Cortex of kidney (tissue), 1 donor: ENCODE measurements at places on chromosomes 1 and 21.

DNA sequence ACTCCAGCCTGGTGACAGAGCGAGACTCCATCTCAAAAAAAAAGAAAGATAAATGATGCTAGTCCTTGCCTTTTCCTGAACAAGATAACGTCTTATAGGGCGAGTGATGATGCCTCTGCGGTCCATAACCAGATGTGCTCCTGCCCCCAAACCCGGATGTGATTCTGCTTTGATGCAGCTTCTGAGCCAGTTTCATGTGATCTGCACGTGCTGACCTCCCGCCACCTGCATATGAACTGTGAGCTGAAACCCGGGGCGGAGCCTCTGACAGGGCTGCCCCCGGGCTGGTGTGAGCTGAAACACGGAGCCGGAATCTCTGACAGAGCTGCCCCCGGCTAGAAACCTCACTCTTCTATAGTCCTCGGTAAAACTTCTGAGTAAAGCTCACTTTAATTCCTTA, 1.3 kb downstream of the KRTAP12-4 start:
- no peak for DNase-seq

- DNase-seq, result no peak
Measured at GRCh38 chr1:186206048-186206570, 168.9 kb downstream of the TPR start.

DNA sequence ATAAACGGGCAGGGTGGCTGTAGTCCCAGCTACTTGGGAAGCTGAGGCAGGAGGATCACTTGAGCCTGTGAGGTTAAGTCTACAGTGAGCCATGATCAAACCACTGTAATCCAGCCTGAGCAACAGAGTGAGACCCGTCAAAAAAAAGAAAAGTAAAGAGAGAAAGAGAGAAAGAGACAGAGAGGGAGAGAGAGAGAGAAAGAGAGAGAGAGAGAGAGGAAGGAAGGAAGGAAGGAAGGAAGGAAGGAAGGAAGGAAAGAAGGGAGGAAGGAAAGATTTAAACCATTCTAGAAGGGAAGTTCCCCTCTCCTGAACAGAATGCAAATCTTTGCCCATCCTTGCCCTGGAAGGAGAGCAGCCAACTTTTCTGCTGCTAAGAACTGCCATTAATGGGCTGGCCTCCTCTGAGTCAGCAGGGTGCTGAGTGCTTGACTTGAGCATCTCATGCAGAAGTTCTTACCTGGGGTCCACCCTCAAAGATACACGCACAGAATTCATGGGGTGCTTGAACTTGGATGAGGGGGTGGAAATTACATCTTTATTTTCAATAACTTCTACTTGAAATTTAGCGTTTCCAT, 24.5 kb upstream of the TARDBP start:
- no peak for DNase-seq

- no peak for DNase-seq
Measured at GRCh38 chr1:195495720-195496635, 1112.3 kb downstream of the KCNT2 start.

- no peak for DNase-seq
Measured at GRCh38 chr1:24420547-24420946, 4.9 kb downstream of the NIPAL3 start.

DNA sequence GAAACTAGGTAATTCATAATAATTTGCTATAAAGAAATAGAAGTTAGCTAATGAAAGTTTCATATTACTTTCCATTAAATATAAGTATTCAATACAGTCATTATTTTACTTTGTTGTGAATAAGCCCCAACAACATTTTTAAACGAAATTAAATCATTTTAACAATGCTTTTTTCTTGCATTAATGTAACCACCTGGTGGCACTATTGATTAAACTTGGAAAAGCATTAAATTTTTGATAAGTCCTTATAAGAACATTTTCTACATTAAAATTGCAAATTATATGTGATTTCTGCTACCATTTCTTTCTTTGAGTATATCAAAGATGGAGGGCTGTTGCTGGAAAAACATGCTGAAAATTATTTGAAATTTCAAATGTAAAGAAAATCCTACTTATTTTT, 918.8 kb upstream of the TMPRSS15 start:
- no peak for DNase-seq

DNA sequence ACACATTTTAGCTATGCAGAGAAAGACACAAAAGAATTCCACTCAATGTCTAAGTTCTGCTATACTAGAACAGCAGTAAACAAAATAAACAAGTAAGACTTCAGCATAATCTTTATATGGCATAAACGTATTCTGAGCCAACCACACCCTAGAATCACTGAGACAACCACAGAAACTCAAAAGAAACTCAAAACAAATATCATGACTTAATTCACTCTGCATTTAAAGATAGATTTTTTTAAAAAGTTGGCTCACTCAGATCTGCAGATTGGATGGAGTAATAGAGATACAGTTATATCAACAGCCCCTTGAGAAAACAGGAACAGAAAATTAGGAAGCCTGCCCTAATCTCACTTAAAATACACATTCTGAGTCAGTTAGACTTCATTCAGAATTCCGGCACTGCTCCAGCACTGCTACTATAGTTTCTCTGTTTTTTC, 95.0 kb downstream of the COL24A1 start:
- DNase-seq, result no peak

DNA sequence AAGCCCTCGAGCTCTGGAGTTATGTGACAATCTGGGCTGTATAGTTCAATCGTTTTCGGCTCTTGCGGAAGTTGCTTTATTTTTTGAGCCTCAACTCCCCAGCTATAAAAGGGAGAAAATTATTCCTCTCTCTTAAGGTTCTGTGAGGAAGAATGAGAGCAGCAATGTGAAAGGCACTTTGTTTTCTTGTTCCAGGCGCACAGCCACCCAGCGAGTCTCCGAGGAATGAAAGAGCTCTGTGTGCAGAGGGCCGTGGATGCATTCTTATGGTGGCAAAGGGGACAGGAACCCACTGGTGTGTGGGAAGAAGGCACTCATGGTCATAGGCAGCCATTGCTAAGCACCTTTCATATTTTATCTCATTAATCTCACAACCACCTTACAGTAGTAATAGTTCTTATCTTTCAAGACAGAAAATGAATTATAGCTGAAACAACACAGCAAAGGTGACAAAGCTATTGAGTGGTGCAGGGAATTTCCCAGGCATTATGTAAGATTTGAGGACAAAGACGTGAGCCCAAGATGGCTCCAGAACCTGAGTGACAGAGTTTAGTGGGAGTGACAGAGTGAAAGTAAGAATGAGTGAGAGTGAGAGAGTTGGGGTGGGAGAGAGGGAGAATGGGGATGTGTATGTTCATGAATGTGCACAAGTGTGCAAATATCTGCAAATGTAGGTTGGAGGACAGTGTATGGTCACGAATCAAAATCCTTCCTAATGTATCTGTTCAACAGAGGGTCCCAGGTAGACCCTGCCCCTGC, 9.4 kb downstream of the CYP2J2 start:
- DNase-seq, result no peak

DNA sequence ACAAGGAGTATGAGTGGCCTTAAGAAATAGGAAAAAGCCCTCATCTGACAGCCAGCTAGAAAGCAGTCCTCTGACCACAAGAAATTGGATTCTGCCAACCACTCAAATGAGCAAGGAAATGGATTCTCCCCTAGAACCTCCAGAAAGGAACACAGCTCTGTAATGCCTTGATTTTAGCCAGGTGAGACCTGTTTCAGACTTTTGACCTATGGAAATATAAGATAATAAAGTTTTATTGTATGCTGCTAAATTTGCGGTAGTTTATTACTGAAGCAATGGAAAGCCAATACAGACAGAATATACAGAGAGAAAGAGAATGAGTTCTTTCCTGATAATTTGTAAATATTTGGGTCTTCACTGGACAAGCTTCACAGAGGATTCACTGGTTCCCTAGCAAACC, 28.8 kb upstream of the SELE start:
- no peak for DNase-seq

- no peak for DNase-seq
Measured at GRCh38 chr1:164707868-164708331, 148.9 kb downstream of the PBX1 start.

- DNase-seq, result no peak
Measured at GRCh38 chr1:14894811-14895560, 258.6 kb upstream of the TMEM51 start.

- no peak for DNase-seq
Measured at GRCh38 chr1:77824079-77824478, 44.6 kb downstream of the MIGA1 start.

- no peak for DNase-seq
Measured at GRCh38 chr1:153842006-153842471, 66.8 kb downstream of the SLC27A3 start.

GRCh38 chr1:45654540-45655280, 30.9 kb upstream of the CCDC17 start:
- no peak for DNase-seq

- DNase-seq, result no peak
Measured at GRCh38 chr1:194570476-194570875, 1384.1 kb upstream of the B3GALT2 start.

GRCh38 chr1:217062586-217062985, 339.4 kb upstream of the ESRRG start:
- DNase-seq, result no peak

- DNase-seq, result no peak
Measured at GRCh38 chr1:207999972-208000371, 89.0 kb upstream of the CD34 start.

DNA sequence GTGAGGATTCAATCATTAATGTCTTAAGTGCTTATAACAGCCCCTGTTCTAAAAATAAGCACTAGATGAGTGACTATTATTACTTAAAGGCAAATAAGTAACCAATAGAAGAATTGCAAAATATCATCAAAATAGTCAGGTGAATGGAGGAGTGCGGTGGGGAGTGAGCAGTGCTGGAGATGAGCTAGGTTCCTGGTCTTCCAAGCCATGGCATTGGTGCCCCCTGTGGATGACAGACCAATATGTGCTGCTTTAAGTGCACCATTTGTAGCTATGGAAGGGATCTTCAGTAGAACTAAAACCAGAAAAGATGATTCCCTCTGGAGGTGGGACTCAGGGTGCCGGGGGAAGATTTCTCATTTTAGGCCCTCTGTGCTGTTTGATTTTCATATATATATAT, 46.1 kb upstream of the SLC30A1 start:
- DNase-seq, result no peak

DNA sequence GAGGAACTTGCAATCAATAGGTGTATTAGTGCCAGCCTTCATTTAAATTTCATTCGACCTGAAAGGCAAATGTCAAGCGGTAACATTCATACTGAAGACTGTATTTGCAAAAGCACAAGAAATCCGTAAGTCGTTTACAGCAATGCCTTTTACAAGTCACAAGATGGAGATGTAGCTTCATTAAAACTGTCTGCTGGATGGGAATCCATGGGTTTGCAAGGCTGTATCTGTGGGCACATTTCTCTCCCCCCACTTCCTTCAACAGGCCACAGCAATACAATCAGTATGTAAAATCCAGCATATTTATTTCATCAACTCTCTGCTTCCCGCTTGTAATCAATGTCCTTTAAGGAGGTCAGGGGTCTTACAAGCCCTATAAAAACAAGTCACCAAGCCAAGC, 147.1 kb downstream of the SLC45A1 start:
- DNase-seq, result no peak

GRCh38 chr1:7228252-7228961, 443.2 kb downstream of the CAMTA1 start:
- DNase-seq, result no peak

DNA sequence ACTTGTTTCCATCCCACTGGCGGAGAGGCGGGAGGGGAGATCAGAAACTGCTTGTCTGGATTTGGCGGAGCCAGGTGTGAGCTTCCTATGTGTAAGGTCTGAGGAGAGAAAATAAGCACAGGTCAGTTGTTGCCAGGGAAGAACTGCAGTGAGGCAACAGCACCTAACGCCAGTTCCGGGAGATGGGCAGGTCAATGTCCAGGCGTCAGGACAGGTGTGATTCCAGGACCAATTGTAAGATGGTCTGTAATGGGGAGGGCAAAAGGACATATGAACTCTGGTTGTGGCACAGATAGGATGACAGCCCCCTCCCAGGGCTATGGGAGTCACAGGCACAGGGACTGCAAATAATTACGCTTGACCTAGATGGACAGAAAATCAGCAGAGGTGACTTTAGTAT, 9.6 kb upstream of the KCNE1 start:
- no peak for DNase-seq

DNA sequence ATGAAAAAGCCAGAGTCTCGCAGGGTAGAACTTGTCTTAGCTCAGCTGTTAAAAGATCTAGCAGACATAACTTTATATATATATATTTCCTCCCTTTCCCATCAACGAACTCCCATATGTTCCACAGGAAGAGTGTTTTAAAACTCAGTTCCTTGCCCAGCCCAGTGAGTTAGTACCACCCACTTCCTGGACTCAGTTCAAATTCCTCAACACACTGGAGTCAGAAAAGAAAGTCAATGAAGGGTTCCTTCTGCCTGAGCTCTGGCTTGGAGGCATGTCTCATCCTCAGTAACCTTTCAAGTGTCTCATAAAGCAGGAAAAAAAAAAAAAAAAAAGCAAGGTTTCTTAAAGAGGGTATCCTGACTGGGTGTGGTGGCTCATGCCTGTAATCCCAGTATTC, 15.6 kb downstream of the TPM3 start:
- DNase-seq, result no peak

DNA sequence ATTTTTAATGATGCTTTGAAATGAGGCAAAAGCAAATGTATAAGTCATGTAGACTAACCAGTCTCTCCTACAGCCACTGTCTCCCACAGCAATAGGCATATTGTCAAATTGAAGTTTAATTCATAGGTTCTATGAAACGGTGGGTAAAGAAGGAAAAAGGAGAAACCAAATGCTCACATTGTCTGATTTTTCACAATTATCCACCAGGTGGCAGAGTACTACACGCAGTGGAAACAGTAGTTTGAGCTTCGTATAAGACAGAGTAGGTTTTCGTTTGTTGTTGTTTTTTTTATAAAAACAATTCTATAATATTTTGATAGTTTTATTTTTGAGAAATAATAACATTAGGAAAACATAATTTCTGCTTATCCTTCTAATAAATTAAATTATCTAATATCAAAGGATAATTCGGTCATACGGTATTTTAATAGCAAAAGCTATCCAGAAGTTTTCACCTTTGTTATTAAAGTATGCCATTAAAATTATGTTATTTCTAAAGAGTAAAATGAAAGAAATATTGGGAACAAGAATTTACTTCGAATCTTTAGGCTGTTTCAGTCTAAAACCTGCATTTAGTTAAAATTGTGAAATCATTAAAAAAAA, 39.1 kb downstream of the TYW3 start:
- no peak for DNase-seq

DNA sequence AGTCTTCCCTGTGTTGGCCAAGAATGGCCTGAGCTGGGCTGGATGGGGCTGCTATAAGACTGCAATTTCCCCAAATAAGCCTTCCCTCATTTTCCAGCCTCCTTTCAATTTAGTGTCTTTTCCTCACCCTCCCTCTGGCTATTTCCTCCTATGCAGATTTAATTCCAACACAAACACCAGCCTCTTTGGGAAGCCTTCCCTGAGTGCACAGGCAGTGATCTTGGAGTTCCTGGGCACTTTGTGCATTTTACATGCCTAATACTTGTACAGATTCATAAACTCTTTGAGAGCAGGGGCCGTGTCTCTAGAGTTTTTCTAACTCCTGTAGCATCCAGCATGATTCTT, 91.1 kb upstream of the TLR5 start:
- DNase-seq, result no peak

- DNase-seq, result no peak
Measured at GRCh38 chr1:86516335-86516734, 30.5 kb upstream of the CLCA4 start.
